ENCODE measurements at places on chromosomes 12 and 14. TPM values are rescaled to one million over a fixed set of nuclear protein-coding genes. Genes with fewer than 3 reads are reported as not detected.

The C12orf60 gene
- 2.0 TPM for total RNA-seq

The RNASE7 gene
- not detected for total RNA-seq

GRCh38 chr12:47303995-47304560 is 224.3 kb upstream of the AMIGO2 start:
- no peak for DNase-seq

The TAS2R19 gene
- 0.49 TPM for total RNA-seq
